ENCODE measurements at places on chromosomes 4 and X.
A peak's percentile ranks its signal among the peaks of the same experiment; 100 is the strongest.

GRCh38 chr4:101527188-101527587 is 179.9 kb upstream of the PPP3CA start:
- peak; percentile 4 for DNase-seq

- DNase-seq = no peak
Measured at GRCh38 chr4:40524366-40525041, 105.2 kb downstream of the RBM47 start.

DNA sequence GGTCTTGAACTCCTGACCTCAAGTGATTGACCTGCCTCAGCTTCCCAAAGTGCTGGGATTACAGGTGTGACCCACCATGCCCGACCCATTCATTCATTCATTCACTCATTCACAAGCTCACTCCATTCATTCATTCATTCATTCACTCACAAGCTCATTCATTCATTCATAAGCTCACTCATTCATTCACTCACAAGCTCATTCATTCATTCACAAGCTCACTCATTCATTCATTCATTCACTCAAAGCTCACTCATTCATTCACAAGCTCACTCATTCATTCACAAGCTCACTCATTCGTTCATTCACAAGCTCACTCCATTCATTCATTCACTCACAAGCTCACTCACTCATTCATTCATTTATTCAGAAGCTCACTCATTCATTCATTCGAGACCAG is 198.6 kb downstream of the SHOX start:
- no peak for DNase-seq

GRCh38 chr4:166675411-166675810 is 558.9 kb downstream of the SPOCK3 start:
- DNase-seq = no peak

GRCh38 chr4:65046192-65047133 is 623.8 kb downstream of the EPHA5 start:
- DNase-seq = no peak

Measured in stimulated activated CD4-positive, alpha-beta T cell treated with anti-CD3 and anti-CD28 coated beads, TNF-alpha, amount 100 ng/mL, for 1 hour (primary cell).